ENCODE measurements at places on chromosomes 12 and 14. TPM values are rescaled to one million over a fixed set of nuclear protein-coding genes. Genes with fewer than 3 reads are reported as not detected.

- H3K36me3 ChIP-seq = no peaks in the 10 kb centered on the region
- H3K4me3 ChIP-seq = no peak overlapping the region
- no peak overlapping the region for H3K27ac ChIP-seq
- no peaks in the 10 kb centered on the region for H3K4me1 ChIP-seq
Observed at GRCh38 chr12:91978143-91978542, 167.5 kb downstream of the BTG1 start.

DNA sequence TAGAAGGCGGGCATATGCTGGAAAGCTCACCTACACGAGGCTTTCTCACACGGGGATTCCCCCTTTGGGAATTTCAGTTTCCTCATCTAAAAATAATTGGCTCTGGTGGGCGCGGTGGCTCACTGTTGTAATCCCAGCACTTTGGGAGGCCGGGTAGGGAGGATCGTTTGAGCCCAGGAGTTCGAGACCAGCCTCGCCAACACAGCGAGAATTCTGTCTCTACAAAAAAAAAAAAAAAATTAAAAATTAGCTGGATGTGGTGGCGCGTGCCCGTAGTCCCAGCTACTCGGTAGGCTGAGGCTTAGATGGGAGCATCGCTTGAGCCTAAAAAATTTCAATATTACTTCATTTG lies 400 bp upstream of the NDUFA12 start:
- H3K4me3 ChIP-seq = peak overlapping the region; percentile 75
- peaks cover 10% of the 10 kb centered on the region for H3K36me3 ChIP-seq
- peaks cover 15% of the 10 kb centered on the region for H3K4me1 ChIP-seq
- no peaks in the 10 kb centered on the region for H3K27me3 ChIP-seq
- no peak for DNase-seq
- H3K27ac ChIP-seq = peak overlapping the region; percentile 82

DNA sequence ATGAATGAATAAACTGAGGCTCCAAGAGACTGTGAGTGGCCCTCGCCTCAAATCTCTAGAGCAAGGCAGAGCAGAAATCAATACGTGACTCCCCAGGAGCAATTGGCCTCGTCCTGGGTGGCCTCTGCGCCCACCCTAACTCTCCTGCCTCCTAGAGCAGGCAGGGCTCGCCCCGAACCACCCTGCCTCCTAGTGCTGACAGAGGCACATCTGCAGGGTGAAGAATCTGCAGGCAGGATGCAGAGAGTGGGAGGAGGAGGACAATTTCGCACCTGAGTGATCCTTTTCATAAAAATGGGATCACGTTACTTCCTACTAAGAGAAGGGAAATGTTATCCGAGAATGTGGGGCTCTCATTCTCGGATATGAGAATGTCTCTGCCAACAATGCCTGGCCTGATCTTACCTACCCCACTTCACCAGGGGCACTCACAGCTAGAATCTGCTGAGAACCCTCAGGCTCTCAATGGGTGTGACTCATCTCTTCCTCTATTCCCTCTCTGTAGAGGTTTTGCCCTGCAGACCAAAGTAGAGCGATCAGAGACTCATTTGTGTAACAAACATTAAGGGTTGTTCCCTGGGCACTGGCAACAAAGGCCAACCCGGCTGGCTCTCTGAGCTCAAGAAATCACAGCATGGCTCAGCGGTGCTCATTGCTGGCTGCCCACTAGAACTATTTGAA lies 61.7 kb upstream of the BCL2L14 start:
- no peak overlapping the region for H3K4me3 ChIP-seq
- DNase-seq = peak; percentile 26
- H3K27me3 ChIP-seq = no peaks in the 10 kb centered on the region
- no peaks in the 10 kb centered on the region for H3K36me3 ChIP-seq
- H3K4me1 ChIP-seq = peaks cover 48% of the 10 kb centered on the region

DNA sequence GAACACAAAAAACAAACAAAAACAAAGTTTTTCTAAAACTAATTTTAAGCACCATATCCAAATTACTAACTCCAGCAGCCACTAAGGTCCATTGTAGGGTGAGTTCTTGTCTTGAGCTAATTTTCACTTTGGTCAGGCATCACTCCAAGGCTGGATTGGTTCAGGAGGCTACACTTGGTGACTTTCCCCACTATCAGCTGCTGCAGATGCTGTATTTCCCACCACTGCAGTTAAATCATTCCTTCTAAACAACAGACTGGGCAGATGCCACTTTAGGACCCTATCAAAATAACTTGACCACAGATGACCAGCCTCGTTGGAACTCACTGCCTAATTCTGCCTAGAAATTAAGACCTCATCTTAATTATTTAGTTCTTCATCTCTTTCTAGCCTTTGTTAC lies 140.5 kb downstream of the SLC16A7 start:
- H3K4me1 ChIP-seq = no peaks in the 10 kb centered on the region
- H3K27ac ChIP-seq = no peak overlapping the region
- no peaks in the 10 kb centered on the region for H3K27me3 ChIP-seq
- H3K36me3 ChIP-seq = peaks cover 3% of the 10 kb centered on the region
- no peak for DNase-seq

DNA sequence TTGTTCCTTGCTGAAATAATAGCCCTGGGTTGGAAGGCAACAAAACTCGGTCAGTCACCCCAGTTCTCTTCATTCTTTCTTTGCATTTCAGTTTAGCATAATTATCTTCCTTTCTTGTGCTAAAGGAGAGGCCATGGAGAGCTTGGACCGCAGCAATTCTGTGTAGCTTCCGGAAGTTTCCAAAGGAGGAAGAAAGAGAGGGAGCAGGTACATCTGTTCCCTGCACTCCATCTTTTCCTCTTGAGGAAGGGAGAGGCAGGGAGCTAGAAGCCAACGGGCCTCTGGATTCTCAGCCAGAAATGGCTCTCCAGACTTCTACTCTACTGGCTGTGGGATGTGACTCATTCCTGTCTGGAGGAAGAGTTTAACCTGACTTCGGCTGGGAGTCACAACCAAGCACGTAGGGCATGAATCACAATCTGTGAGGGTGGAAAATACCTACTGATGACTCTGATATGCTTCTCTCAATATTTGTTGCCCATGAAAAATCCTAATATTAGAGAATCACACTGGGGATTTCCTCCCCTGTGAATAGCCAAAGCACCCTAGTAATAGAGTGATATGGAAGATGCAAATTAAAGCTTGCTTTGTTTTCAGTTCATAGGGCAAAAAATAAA lies 17.0 kb downstream of the ANO6 start:
- H3K36me3 ChIP-seq = no peaks in the 10 kb centered on the region

DNA sequence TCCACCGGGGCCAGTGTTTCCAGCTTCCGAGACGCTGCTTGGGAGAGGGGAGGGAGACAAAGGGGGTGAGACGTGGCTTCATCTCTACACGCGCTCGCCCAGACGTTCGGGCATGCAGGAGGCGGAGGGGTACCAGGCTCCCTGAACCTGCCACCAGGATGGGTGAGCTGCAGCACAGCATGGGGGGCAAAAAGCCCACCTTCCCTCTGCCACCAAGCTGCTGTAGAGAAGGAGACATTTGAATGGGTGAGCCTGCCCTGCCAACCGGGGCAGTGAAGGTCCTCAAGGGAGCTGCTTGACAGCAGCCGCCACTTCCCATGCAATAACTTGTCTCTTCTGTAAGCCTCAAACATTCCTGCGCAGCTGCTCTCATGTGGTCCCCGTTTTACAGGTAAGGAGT lies 78.4 kb upstream of the DICER1 start:
- H3K36me3 ChIP-seq = peaks cover 2% of the 10 kb centered on the region
- H3K27ac ChIP-seq = no peak overlapping the region
- H3K4me3 ChIP-seq = no peak overlapping the region
- H3K27me3 ChIP-seq = no peaks in the 10 kb centered on the region
- H3K4me1 ChIP-seq = peaks cover 21% of the 10 kb centered on the region

- no peak overlapping the region for H3K4me3 ChIP-seq
- no peak for DNase-seq
- peaks cover 18% of the 10 kb centered on the region for H3K27me3 ChIP-seq
- no peak overlapping the region for H3K27ac ChIP-seq
- peaks cover 8% of the 10 kb centered on the region for H3K4me1 ChIP-seq
Observed at GRCh38 chr12:57869298-57869926, 22.9 kb upstream of the CTDSP2 start.

GRCh38 chr14:59332727-59333126 lies 132.5 kb downstream of the GPR135 start:
- H3K4me3 ChIP-seq = no peak overlapping the region
- no peaks in the 10 kb centered on the region for H3K4me1 ChIP-seq
- no peak overlapping the region for H3K27ac ChIP-seq
- no peak for DNase-seq
- peaks cover 5% of the 10 kb centered on the region for H3K36me3 ChIP-seq

- H3K36me3 ChIP-seq = no peaks in the 10 kb centered on the region
- H3K27ac ChIP-seq = no peak overlapping the region
- H3K4me1 ChIP-seq = no peaks in the 10 kb centered on the region
- H3K4me3 ChIP-seq = no peak overlapping the region
- H3K27me3 ChIP-seq = no peaks in the 10 kb centered on the region
- no peak for DNase-seq
Observed at GRCh38 chr14:44586910-44587309, 79.8 kb upstream of the FSCB start.

DNA sequence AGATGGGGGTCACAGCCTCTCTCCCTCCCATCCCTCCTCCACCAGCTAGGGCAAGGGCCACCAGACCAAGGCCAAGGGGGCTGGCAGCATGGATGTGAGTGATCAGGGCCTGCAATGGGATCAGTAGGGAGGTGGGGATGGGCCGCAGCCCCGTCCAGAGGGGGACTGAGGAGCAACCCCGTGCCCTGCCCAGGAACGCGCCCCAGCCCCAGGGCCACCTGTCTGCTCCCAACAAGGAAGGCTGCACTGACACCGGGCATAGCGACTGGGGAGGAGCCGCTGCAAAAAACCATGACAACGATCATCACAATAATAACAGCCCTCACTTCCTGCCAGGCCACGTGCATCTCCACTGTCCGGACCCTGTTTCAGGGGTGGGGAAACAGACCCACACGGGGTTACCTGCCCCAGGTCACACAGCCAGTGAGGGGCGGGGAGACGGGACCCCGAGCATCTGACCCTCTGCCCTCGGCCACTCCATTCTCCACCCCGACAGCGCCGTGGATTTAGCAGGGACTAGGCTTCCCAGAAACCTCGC lies 24.3 kb downstream of the NCOR2 start:
- peak overlapping the region; percentile 63 for H3K27ac ChIP-seq
- H3K36me3 ChIP-seq = no peaks in the 10 kb centered on the region
- H3K27me3 ChIP-seq = no peaks in the 10 kb centered on the region
- peak; percentile 70 for DNase-seq
- peaks cover 48% of the 10 kb centered on the region for H3K4me1 ChIP-seq

GRCh38 chr12:537772-538171 lies 78.0 kb downstream of the B4GALNT3 start:
- DNase-seq = no peak
- H3K4me1 ChIP-seq = no peaks in the 10 kb centered on the region
- H3K36me3 ChIP-seq = no peaks in the 10 kb centered on the region
- H3K27ac ChIP-seq = no peak overlapping the region
- H3K27me3 ChIP-seq = no peaks in the 10 kb centered on the region

GRCh38 chr12:7078163-7078562 lies 14.1 kb downstream of the C1R start:
- H3K36me3 ChIP-seq = no peaks in the 10 kb centered on the region
- no peak overlapping the region for H3K4me3 ChIP-seq
- no peak for DNase-seq
- no peaks in the 10 kb centered on the region for H3K4me1 ChIP-seq
- H3K27me3 ChIP-seq = no peaks in the 10 kb centered on the region

MDGA2 gene
- not detected for total RNA-seq

GARIN6 gene
- not detected for total RNA-seq

IL31 gene
- not detected for total RNA-seq

CD163L1 gene
- 0.32 TPM for total RNA-seq

WDR20 gene
- total RNA-seq = 62.8 TPM
